ENCODE measurements at places on chromosomes 13 and 19.

- no peak for DNase-seq
Observed at GRCh38 chr13:46479283-46479682, 73.7 kb upstream of the LRCH1 start.

DNA sequence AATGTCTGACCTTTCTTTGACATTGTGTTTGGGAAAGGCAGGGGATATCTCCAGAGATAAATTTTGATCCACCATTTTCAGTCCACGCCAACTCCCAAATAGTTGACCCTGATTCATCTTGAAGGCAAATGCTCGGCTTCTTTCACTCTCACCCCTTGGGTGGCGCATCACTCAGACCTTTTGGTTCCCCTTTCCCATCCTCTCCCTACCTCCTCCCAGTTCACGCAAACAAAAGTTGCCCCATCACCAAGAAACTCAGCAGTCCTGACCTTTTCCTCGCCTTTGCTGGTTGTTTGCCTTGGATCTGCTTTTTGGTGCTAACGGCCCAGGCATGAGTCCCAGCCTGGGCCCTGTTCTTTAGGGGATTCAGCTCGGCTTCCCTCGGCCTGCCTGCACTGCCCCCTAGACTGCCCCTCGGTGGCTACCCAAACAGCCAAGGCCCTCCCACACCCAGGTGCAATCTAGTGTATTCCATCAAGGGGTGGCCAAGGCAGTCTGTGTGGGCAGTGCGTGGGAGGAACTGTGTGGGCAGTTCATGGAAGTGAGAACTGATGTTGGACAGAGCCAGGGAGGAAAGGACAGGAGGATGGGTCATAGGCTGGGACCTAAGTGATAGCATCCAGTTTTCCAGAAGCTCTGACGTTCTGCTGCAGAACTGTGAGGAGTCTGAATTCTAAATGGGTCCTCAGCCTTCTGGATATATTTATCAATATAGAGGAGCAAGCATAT is 255.7 kb downstream of the DLEU7 start:
- DNase-seq, result no peak

- DNase-seq, result no peak
Observed at GRCh38 chr13:95356916-95357315, 55.7 kb upstream of the ABCC4 start.

DNA sequence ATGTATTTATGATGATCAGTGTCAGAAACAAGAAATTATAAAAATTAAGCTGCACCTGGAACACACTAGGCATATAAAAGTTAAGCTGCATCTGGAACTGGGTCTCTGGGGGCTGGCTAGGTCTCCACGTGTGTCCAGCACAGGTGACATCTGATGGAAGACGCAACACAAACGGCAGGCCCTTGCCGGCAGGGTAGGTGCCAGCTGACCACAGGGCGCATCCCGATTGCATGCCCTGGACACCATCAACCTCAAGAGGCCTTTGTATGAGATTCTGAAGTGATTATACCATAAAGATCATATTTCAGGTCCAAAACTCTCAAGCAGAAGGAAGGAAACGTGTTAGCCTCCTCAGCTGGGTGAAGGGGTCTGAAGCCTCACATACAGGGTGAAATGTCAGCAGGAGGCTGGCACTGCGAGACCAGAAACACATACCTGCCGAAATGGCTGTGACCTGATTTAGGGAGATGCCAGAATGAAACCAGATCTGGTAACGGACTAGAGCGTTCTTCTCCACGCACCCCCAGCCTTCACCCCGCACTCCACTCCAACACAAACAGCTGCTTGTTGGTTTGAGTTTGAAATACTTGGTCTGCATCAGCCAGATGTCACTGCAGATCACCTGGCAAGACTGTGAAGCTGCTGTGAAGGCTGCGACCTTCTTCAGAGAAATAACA is 37.3 kb downstream of the COL4A1 start:
- DNase-seq, result no peak

DNA sequence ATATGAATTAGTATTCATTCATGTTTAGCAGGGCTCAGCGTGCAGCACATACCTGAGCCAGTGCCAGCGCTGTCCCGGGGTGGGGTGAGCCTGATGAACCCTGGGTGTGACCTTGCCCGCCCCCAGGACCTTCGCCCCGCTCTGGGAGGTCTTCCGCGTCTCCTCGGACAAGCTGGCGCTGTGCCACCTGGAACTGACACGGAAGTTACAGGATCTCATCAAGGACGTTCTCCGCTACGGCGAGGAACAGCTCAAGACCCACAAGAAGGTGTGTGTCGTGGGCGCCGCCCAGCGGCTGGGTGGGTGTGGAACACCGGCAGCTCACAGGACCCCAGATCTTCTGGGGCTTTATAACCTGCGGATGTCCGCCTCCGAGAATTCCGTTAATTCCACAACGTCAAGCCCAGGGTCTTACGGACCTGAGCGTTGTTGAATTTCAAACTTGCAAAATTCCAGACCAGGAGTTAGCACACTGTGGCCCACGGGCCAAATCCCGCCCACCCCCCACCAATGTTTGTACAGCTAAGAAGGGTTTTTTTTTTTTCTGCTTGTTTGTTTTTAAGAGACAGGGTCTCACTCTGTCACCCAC is 15.4 kb downstream of the FCHO1 start:
- DNase-seq, result no peak

- no peak for DNase-seq
Observed at GRCh38 chr13:24043590-24044350, 116.8 kb upstream of the SPATA13 start.

DNA sequence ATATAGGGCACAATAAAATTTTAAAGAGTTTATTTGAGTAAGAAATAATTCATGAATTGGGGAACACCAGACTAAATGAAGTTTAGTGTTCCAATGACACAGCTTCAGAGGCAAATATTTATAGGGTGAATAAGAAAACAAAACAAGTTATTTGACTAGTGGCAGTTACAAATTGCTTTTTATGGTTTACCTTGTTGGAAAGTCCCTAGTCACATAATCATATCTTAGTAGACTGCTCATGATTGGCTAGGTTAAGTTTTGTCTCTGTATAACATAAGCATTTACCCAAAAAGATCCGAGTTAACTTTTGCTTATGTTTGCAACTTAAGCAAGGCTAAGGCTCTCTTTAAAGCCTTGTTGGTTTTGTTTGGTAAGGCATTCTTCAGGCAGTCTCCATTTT is 224.7 kb upstream of the MIR17HG start:
- DNase-seq, result no peak

DNA sequence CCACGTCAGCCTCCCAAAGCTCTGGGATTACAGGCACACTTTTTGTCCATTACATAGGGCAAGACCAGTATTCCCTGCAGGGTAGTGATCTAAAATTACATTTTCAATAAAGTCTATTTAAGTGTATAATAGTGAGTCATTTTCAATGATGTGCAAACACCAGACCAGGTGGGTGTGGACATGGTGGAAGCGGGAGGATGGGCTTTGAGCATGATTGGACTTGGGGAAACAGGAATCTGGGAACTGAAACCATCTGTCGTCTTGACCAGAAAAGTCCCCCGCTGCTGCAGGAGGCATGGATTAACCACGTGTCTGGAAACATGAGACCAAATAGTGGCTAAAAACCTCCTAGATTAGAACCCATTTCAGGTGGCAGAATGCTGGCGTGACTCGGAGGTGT is 4.9 kb downstream of the FXYD3 start:
- DNase-seq, result no peak

- DNase-seq, result no peak
Observed at GRCh38 chr19:5178841-5179240, 161.8 kb downstream of the PTPRS start.

GRCh38 chr13:22278336-22278929 is 607.6 kb downstream of the FGF9 start:
- peak; percentile 10 for DNase-seq

All from GM04503 (cell line).